ENCODE measurements at places on chromosomes 6 and 20. TPM values are rescaled to one million over a fixed set of nuclear protein-coding genes. Genes with fewer than 3 reads are reported as not detected.

ID4 gene
- total RNA-seq, result not detected

TRIM15 gene
- 0.26 TPM for total RNA-seq

PGC gene
- not detected for total RNA-seq

FOXA2 gene
- not detected for total RNA-seq

PSORS1C1 gene
- 0.18 TPM for total RNA-seq

PLEKHG1 gene
- total RNA-seq, result 11.6 TPM

CFAP61 gene
- total RNA-seq, result 0.39 TPM

E2F1 gene
- total RNA-seq, result 50.9 TPM

ASIP gene
- total RNA-seq, result not detected

TFAP2D gene
- total RNA-seq, result not detected

BPI gene
- not detected for total RNA-seq

MICB gene
- 19.6 TPM for total RNA-seq

BRPF3 gene
- total RNA-seq, result 18.0 TPM

PBX2 gene
- 77.9 TPM for total RNA-seq

ZNF341 gene
- total RNA-seq, result 4.3 TPM

GFOD1 gene
- total RNA-seq, result 4.2 TPM

RNGTT gene
- 21.5 TPM for total RNA-seq

SLC22A16 gene
- not detected for total RNA-seq

KIAA0408 gene
- 2.6 TPM for total RNA-seq

C20orf202 gene
- total RNA-seq, result not detected

FAM83C gene
- total RNA-seq, result not detected

TMEM200A gene
- 0.21 TPM for total RNA-seq

FARS2 gene
- total RNA-seq, result 17.6 TPM

SYNGAP1 gene
- total RNA-seq, result 43.6 TPM

SLC17A1 gene
- not detected for total RNA-seq

APOM gene
- total RNA-seq, result 4.0 TPM

LY6G6D gene
- total RNA-seq, result not detected

HLA-DPA1 gene
- 11.5 TPM for total RNA-seq

FAM162B gene
- not detected for total RNA-seq

All from activated CD4-positive, alpha-beta T cell treated with anti-CD3 and anti-CD28 coated beads for 36 hours (primary cell).